ENCODE measurements at places on chromosomes 1 and 21.

GRCh38 chr1:51578383-51579109 lies 38.3 kb upstream of the OSBPL9 start:
- no peak for DNase-seq

DNA sequence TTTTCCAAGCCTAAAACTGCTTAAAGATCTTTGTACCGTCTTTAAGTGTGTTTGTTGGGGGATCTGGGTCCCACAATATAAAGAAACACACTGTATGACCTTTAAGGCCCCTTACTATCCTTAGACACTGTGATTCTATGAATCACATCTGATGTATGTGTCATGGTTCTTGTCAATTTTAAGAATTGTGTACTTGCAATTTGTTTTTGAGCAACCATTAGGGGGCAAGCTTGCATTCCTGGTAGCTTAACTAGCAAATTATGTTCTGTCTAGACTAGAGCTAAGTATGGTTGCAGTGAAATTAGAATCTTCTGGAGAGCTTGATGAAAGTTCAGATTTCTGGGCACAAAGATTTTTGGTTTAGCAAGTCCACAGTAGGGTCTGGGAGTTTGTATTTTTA lies 219.5 kb downstream of the TPR start:
- DNase-seq, result no peak

DNA sequence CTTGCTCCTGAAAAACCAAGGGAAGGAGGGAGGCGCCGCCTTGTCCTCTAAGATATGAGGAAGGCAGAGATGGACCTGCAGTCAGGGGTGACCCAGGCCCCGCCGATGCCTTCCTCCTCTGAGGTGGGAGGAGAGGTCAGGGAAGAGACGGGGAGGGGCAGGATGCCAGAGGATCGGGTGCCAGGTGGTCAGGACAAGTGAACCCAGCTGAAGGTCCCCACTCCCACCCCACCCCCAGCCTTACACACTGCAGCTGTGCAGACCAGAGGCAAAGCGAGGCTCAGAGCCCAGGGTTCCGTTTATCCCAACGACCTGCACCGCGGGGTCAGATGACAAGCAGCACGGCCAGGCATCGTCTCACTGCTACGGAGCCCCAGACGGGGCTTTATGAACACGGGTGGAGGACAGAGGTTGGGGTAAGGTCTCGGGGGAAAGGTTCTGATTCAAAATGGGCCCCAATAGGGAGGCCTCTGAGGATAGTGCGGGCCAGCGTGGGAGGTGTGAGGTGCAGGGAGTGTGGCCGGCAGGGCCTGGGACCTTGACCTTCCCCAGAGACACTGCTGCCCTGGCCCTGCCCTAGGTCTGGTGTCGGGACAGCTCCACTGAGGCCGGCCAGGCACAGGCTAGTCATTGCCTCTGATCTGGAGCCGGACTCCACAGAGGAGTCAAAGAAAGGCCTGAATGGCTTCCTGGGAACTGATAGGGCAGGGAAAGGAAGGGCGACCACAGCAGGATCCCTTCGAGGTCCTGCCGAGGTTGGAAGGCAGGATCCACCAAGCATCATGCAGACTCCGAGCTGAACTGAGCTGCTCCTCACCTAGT lies 112.4 kb downstream of the WDR4 start:
- no peak for DNase-seq

DNA sequence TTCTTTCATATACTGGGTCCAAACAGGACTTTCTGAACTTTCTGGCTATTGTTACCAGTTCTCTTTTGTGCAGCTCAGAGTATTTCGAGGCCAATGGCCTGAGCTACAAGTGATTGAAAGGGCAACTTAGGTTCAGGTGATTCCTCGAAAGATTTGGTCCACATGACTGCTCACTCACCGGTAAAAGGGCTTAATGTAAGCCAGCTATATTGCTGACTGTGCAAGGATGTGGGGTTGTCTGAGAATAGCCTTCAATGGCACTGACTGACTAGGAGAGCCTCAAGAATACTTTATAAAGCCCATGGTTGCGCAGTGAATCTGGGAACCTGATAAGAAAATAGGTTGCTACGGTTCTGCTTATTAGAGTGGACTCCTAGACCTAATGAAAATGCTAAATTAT lies 269.0 kb downstream of the SEC16B start:
- DNase-seq, result no peak

DNA sequence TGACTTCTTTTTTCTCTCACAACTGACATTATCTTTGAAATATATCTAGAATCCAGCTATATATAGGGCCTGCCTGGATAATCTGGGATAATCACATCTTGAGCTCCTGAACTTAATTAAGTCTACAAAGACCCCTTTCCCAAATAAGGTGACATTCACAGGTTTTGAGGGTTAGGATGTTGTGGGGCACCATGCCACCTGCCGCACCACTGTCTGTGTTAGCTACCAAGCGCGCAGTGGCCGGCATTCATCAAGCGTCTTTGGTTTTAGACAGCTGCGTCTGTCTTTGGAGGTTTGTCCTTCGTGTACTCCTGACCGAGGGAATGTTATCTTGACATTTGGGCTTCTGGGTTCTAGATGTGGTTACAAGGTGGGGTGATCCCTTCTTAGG lies 7.5 kb downstream of the TRAPPC10 start:
- DNase-seq, result no peak

- no peak for DNase-seq
These were observed 12.1 kb downstream of the LRRC8B start for GRCh38 chr1:89536555-89537341.

GRCh38 chr1:212678456-212679410 lies 20.9 kb downstream of the BATF3 start:
- DNase-seq, result no peak

- no peak for DNase-seq
These were observed 34.0 kb downstream of the ATP1A1 start for GRCh38 chr1:116407033-116407432.

- DNase-seq, result no peak
These were observed 113.1 kb upstream of the GUCA2B start for GRCh38 chr1:42040159-42040558.

GRCh38 chr1:112464501-112464900 lies 44.3 kb upstream of the WNT2B start:
- no peak for DNase-seq

- DNase-seq, result no peak
These were observed 85.7 kb upstream of the CCDC190 start for GRCh38 chr1:162946701-162947100.

DNA sequence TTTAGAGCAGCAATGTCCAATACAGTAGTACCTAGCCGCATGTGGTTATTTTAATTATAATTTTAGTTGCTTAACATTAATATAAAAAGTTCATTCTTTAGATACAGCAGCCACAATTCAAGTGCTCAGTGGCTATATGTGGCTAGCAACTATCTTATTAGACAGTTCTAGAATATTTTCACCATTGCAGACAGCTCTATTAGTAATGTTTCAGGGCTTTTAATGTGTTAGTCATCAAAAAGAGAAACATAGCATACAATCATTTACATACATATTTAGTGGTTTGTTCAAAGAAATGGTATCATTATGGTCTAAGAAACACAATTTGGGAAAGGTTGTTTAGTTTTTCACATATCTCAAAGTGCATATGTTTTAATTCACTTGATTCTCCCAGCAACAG lies 66.6 kb upstream of the DYNLT5 start:
- no peak for DNase-seq

DNA sequence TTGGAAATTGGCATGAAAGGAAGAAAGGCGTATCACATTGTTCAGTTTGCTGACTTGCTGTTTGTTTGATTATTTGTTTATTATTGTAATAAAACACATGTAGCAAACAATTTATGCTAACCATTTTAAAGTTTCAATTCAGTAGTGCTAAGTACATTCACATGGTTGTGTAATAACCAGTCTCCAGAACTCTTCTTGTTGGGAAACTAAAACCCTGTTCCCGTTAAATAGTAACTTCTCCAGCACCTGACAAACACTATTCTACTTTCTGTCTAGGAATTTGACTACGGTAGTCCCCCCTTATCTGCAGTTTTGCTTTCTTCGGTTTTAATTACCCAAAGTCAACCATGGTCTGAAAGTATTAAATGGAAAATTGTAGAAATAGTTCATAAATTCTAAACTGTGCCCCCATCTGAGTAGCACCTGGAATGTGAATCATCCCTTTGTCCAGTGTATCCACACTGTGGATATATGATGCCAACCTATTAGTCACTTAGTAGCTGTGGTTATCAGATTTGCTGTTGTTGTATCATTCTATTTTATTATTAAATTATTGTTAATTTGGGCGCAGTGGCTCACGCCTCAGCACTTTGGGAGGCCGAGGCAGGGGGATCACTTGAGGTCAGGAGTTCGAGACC lies 5.5 kb downstream of the MORC3 start:
- no peak for DNase-seq

- no peak for DNase-seq
These were observed 5.0 kb upstream of the KCNC4 start for GRCh38 chr1:110205156-110205555.

- DNase-seq, result no peak
These were observed 163.7 kb downstream of the ROR1 start for GRCh38 chr1:63937461-63938022.
